ENCODE measurements at places on chromosomes 16 and 17.

GRCh38 chr17:50944054-50944901, 78.1 kb upstream of the TOB1 start:
- peak; percentile 80 for DNase-seq

DNA sequence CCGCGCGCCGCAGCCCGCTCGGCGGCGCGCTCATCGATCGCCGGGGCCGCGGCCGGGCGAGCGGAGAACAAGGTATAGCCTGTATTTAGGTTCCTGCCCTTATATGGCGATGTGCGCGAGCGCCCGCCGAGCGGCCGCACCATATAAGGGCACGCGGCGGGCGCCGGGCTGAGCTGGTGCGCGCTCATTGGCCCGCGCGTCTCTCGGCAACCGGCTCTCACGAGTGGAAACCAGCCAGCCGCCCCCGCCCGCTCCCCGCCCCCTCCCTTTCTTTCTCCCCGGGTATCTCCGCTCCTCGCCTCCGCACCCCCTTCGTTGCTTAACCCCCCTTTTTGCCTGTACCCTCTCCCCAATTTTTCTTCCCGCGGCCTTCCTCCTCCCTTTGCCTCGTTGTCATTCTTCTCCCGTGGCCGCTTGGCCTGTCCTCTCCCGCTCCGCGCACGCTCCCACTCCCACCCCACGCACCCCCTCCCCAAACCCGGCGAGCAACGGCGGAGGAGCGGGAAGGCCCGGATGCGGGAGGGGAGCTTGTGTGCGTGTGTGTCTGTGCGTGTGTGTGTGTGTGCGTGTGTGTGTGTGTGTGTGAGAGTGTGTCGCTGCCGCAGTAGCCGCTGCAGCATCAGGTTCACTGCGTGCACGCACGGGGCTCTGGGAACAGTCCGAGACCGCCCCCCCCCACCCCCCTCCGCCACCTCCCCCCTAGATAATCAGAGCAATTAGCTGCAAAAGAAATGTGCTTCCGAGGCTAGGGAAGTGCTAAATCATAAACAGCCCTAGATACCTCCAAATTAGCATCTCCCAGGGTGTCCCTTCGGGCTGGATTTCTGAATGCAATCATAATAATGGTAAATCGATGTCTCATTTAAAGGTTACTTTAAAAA, 13.5 kb upstream of the CBX8 start:
- DNase-seq: peak; percentile 61

- no peak for DNase-seq
Observed at GRCh38 chr17:40312131-40312731, 3.3 kb downstream of the RARA start.

- no peak for DNase-seq
Observed at GRCh38 chr16:27344721-27345120, 30.9 kb downstream of the IL4R start.

- DNase-seq: no peak
Observed at GRCh38 chr17:81154961-81155360, 10.3 kb upstream of the PVALEF start.

GRCh38 chr16:3182608-3183444, 5.2 kb upstream of the OR1F1 start:
- DNase-seq: no peak

- DNase-seq: peak; percentile 42
Observed at GRCh38 chr17:78716814-78717393, 65.2 kb downstream of the CYTH1 start.

GRCh38 chr17:40333781-40334448, 24.9 kb downstream of the RARA start:
- no peak for DNase-seq

DNA sequence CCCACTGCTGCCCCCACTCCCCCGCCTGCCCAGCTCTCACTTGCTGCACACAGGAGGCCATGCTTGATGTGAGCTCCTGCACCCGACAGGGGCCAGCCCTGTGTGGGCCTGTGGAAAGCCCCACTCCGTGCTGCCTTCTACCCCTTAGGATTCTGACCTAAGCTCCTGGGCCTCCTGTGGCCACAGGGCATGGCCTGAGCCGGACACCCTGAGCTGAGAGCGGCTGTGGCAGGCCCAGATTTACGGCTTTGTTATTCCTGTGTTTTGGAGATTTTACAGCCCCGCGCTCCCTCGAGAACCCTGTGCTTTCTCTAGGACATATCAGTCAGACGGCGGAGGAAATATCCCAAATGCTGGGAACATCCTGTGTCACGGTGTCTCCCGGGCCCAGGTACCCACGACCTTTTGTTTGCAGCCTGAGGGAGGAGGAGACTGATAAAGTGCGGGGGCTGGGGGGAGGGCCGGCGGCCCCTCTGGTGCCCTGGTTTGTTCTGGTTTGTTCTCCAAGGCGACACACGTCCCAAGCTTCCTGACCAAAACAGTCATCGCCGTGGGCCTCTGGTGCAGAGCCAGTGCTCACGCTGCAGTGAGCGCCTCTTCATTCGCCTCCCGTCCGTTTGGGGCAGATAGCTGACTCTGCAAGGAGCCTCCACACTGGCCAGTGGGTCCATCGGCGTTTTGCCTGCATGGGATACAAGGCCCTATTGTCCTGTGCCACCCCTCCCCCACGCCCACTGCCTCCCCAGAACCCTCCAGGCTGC, 363.4 kb downstream of the C16orf95 start:
- DNase-seq: no peak

GRCh38 chr17:68172461-68172954, 75.3 kb upstream of the AMZ2 start:
- no peak for DNase-seq

- no peak for DNase-seq
Observed at GRCh38 chr17:50660887-50661345, 26.2 kb downstream of the ABCC3 start.

DNA sequence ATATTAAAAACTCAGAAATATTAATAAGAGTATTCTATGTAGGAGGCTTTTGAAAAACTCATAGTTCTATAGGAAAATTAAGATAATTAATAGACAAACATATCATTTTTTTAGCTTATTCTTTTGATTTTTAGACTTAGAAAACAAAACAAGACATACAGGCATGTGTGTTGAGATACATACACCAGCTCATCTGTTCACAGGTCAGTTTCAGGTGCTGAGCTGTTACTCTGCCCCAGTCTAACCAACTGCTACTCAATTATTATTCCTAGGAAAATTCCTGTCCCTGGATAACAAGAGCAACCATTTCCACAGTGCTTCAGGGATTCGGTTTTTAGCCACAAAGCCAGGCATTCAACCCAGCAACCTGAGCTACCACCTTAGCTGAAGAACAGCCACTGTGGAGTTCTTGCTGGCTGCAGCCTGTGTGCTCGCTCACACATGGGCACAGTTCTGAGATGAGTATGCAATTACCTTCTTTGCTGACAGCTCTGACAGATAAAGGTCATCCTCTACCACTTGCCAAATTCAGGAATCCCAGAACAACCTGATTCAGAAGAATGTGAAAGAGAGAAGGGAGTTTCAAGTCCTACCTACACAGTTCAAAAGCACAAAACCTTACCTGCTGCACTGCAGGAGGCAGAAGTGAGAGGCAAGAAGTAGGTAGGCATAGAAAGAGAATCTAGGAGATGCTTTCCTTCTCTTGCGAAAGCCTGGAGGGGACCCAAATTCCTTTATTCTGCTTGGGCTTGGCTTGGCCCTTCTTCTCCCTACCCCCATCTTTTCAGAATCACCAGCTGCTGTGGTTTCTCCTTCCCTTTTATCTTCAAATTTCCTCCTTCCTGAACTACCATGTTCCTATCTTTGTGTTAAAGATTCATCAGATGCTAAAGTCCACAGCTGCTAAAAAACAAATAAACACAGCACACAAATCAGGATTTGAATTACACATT, 62.7 kb downstream of the TEX2 start:
- DNase-seq: no peak

- no peak for DNase-seq
Observed at GRCh38 chr17:38748892-38749222, 721 bp upstream of the PCGF2 start.

DNA sequence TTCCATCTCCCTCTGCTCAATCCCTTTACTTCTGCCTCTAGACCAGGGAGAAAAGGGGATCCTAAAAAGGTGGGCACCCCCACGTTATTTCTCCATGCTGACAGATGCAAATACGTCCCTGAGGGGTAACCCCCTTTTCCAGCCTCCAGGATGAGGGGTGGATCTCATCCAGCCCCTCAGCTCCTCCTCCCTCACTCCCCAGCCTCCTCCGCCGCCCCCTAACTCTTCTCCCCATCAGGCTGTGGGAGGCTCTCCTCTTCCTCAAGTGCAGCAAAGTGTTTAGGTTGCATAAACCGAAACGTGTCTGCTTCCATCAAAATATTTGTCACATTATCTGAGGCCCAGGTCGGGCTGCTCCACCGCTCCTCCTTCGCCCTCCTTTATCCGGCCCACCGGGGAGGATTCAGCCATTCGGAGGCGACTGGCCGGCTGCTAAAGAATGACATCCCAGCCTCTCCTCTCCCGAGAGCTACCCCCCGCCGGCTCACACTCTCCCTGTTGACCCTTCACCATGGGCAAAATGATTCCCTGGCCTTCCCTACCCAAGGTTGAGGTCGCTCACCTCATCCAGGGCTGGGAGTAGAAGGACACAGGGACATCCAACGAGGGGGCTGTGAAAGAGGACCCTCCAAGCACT, 1.2 kb upstream of the C1QL1 start:
- no peak for DNase-seq

DNA sequence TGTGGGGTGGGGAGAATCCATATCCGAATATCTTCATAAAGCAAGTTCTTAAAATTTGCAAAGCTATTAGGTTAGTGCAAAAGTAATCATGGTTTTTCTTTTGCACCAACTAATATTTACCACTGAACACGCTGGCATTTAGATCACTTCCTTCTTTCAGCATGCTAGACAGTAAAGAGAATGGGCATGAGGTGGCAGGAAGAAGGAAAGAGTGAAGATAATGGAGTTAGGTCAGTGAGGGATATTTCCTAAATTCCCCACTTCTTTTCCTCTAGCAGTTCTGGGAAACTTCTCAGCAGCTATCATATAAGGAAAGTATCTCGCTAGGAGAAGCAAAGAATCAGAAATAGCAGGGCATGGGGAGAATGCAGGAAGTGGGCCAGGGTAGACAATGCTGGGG, 39.0 kb downstream of the SLC6A4 start:
- DNase-seq: no peak

DNA sequence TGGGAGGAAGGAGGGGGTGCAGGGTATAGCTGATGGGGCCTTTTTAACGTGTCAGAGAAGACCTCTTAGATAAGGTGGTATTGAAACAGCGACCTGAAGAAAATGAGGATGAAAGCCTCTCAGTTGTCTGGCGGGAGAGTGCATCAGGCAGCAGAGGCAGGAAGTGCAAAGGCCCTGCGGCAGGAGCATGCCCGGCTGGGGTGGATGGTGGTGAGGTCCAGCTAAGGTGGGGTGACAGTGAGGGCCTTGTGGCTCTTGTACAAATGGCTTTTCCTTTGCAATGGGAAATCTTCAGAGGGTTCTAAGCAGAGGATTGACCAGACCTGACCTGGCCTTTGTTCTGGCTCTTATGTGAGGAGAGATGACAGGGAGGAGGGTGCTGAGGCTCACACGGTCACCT, 11.4 kb downstream of the MMP15 start:
- no peak for DNase-seq

GRCh38 chr16:68574479-68574878, 35.4 kb downstream of the ZFP90 start:
- DNase-seq: no peak

DNA sequence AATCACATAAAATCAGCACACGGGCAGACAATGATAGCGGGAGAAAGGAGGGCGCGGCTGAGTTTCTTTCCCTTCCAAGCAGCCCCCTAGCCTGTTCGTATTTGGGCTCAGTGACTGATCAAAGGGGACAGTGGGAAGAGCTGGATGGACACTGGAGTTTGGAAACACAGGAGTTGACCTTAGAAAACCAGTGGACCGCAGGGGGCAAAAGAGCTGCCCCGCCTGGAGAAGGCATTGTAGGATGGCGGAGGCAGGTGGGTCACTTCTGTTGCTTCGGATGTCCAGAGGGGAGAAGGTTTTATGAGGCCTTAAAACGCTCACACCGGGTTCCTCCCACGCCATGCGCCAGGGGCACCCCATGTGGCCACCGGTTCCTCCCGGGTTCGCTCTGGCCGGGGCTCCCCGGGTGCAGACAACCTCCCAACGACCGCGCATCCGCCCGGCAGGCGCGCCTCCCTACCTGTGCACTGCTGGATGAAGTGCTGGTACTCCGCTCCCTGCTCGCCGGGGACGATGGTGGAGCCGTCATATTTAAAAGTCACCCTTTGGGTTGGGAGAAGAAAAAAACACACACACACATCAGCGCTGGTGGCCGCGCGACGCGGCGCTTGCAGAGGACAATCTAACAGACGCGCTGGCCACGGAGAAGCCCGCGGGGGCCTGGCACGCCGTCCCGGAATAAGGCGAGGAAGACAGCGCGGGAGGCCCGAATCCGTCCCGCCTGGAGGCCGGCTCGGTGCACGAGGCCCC, 662 bp downstream of the COTL1 start:
- no peak for DNase-seq

DNA sequence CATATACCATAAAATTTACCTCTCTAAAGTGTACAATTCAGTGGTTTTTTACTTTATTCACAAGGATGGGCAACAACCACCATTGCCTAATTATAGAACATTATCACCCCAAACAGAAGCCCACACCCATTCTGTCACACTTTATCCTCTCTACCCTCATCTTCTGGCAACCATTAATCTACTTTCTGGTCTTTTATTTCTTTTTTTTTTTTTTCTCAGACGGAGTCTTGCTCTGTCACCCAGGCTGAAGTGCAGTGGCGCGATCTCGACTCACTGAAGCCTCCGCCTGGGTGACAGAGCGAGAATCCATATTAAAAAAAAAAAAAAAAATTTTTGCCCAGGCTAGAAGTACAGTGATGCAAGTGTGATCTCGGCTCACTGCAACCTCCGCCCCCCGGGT, 90.7 kb upstream of the CLEC18B start:
- DNase-seq: no peak

GRCh38 chr17:29256735-29257466, 10.2 kb downstream of the CRYBA1 start:
- no peak for DNase-seq

GRCh38 chr16:83400234-83400633, 407.5 kb upstream of the HSBP1 start:
- DNase-seq: no peak

GRCh38 chr16:86193528-86194193, 294.7 kb downstream of the IRF8 start:
- no peak for DNase-seq

GRCh38 chr16:53692146-53692545, 11.5 kb downstream of the RPGRIP1L start:
- DNase-seq: no peak

DNA sequence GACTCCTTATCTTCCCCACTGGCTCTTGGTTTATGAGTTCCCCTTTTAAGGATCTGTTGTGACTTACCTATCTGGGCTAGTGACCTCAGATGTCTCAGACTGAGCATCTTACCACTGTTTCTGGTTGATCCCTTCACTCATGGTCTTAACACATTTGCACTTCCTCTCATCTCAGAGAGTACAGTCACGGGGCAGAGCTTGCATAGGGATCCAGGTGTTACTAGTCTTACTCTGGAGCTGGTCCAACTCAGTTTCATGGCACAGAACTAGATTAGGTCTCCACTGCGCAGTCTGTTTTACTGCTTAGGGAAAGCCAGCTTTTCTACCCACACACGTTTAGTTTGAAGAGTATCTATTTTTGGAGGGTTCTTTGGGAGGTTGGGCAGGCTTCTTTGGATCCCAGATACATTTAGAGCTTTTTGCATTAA, 10.2 kb downstream of the GABARAPL2 start:
- no peak for DNase-seq

GRCh38 chr17:376936-377863, 24.6 kb upstream of the RPH3AL start:
- DNase-seq: no peak

- no peak for DNase-seq
Observed at GRCh38 chr17:65230040-65230439, 92.9 kb downstream of the RGS9 start.

All from NCI-H1417 treated with DMSO at 0.1 percent for 48 hours (cell line).